ENCODE measurements at places on chromosomes 2 and 18.
A peak's percentile ranks its signal among the peaks of the same experiment; 100 is the strongest.

GRCh38 chr2:229620289-229620688 is 94.1 kb downstream of the DNER start:
- DNase-seq: no peak

DNA sequence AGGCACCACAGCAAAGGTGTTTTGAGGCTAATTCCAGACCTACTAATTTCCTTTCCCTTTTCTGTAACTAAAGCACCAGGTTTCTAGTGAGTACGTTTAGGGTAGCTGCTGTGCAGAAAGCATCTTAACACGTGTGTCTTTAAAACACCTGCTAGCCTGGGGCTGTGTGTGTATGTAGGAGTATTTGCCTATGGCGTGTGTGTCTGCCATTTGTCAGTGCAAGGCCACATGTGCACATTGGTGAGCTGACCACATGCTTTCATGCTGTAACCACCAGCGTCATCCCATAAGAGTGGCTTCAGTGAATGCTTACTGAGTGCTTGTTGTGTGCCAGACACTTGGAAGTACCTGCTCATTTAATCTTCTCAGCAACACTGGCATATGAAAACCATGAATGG is 241.6 kb downstream of the SEPTIN10 start:
- no peak for DNase-seq

GRCh38 chr2:150469706-150470274 is 17.7 kb downstream of the RND3 start:
- DNase-seq: no peak

- no peak for DNase-seq
Measured at GRCh38 chr2:120898961-120899750, 163.5 kb downstream of the GLI2 start.

- DNase-seq: peak; percentile 37
Measured at GRCh38 chr2:233974530-233975071, 57.4 kb downstream of the TRPM8 start.
